ENCODE measurements at places on chromosomes 5 and 9.

- peak; percentile 22 for DNase-seq
Measured at GRCh38 chr5:148953711-148954110, 109.2 kb downstream of the SH3TC2 start.

- no peak for DNase-seq
Measured at GRCh38 chr5:558871-559503, 34.7 kb upstream of the SLC9A3 start.

GRCh38 chr5:6250121-6250520 is 128.2 kb downstream of the MED10 start:
- DNase-seq, result no peak

- no peak for DNase-seq
Measured at GRCh38 chr5:82991059-82991458, 86.1 kb downstream of the TMEM167A start.

DNA sequence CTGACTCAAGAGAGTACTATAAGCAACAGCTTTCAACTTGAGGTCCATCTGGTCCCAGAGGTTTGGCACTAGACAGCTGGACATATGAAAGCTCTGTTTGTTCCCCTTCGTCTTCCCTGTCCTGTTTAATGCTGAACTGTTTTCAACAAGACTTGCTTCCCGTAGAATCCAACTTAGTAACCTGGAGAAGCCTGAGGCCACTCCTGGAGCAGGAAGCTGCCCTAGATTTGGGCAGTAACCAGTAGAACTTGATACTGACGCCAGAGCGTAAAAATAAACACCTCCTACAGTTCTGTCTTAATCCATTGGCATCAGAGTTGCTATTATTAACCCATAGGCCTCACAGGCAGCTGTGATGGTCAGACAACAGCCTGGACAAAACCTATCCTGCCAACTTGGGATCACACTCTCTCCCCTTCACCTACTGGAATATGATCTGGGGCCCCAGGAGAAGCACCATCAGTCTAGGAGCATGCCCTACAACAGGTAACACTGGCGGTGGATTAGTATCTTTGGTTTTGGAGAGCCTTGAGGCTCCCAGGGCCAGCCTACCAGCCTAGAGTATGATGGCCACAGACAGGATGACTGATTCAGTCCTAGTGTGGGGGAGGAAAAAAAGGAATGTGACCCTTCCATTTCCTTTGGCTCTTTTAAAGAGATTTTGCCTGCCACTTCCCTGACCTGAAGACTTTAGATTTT is 29.2 kb downstream of the RUSC2 start:
- DNase-seq, result peak; percentile 32

GRCh38 chr5:1246711-1247431 is 21.7 kb downstream of the SLC6A18 start:
- DNase-seq, result no peak

DNA sequence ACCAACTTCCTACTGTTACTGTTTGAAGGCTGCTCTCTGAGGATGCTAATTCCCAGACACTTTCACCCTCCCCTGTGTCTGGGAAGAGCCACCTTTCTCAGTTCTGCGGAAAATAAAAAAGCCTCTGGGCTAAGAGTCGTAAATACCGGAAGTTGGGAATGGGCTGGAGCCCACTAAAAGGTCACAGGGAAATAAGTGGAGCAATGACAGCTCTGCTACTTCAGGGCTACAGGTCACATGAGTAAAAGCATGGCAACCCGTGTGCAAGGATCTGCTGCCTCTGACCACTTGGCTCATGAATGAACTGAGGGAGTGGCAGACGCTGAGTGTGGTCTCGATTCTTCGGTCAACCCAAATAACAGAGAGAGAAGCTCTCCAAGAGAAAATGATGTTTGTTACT is 25.8 kb upstream of the ATP6V1G1 start:
- no peak for DNase-seq

DNA sequence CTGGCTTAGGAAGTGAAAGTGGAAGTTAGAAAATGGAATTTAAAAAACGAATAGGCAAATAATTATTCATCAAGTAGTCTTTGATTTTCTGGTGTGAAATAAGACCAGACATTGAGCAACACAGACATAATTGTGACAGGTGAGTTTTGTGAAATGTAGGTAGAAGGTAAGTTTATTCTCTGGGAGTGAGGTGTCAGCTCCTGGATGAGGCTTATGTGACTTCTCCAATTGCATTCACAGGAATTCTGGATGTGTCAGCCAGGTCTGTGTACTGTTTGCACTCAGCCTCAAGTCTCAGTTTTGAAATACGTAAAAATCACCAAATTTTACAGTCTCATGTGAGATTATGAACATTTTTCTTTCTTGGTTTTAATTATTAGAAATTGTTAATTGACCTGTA is 537.6 kb downstream of the CETN3 start:
- DNase-seq, result no peak

GRCh38 chr5:42912184-42912798 is 100.6 kb upstream of the SELENOP start:
- peak; percentile 58 for DNase-seq

DNA sequence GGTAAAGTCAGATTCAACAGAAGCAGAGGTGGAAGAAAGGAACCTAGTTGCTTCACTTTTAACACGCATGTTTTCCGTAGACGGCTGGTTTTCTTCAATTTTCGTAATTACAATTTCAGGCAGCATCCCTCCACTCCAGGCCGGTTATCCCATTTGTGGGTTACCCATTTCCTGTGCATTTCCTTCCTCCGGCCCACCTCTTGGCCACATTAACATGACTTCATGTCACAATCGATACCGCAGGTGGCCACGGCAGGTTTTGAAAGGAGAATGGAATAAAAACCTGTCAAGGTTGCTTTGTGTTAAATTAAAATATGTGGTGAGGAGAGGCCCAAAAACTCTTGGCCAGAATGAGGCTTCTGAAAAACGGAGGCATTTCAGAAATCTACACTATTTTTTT is 130.2 kb downstream of the PCSK5 start:
- no peak for DNase-seq

Data from inflammatory macrophage treated with lipopolysaccharide for 4 hours (primary cell).